Activated CD8-positive, alpha-beta memory T cell treated with anti-CD3 and anti-CD28 coated beads for 4 hours (primary cell): ENCODE measurements at places on chromosomes 1 and 21.

DNA sequence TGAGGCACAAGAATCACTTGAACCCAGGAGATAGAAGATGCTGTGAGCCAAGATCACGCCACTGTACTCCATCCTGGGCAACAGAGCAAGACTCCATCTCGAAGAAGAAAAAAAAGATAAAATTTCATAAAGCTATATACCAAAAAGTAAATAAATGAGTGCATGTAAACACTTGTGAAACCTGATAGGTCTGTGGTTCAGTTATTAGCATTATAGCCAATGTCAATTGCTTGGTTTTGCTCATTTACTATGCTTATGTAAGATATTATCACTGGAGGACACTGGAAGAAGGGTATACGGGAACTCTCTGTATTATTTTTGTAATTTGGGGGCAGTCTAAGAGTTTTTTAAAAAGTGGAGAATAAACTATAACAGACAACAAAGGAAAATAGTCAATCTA, 17.7 kb upstream of the TAL1 start:
- no peak for DNase-seq

DNA sequence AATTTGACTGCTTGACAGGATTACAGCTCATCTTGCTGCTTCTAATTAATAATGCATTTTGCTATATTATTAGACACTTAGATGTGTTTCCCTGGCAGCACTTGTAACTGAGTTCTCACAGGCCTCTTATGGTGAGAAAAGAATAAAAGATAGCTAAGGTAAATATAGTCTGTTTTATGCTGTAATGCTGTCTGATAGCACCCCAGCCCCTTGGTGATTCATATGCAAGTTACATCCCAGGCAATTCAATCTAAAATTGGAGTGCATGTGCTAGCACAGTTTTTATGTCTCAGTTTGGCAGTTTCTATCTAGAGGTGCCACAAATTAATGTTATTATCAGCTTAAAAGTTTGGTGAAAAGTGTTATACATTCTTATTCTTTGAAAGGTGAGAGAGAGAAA, 42.2 kb downstream of the RGS13 start:
- no peak for DNase-seq

DNA sequence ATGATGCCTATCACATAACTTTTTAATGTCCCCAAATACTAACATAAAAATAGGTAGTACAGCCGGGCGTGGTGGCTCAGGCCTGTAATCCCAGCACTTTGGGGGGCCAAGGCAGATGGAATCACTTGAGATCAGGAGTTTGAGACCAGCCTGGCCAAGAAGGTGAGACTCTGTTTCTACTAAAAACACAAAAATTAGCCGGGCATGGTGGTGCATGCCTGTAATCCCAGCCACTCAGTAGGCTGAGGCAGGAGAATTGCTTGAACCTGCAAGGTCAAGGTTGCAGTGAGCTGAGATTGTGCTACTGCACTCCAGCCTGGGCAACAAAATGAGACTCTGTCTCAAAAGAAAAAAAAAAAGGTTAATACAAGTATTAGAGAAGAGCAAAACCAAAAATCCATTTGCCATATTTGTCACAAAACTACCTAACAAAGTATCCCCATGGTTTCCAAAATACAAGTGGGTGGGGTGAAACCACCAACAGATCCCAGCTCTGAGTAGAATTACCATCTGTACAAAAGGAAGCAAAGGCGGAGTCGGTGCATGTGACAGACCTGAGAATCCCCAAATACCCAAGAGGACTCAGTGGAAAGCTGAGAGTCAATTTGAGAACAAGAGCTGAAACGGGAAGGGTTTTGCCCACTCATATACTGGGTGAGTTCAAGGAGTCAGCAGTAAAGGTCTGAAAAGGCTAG, 113.2 kb downstream of the TOMM20 start:
- DNase-seq, result no peak

DNA sequence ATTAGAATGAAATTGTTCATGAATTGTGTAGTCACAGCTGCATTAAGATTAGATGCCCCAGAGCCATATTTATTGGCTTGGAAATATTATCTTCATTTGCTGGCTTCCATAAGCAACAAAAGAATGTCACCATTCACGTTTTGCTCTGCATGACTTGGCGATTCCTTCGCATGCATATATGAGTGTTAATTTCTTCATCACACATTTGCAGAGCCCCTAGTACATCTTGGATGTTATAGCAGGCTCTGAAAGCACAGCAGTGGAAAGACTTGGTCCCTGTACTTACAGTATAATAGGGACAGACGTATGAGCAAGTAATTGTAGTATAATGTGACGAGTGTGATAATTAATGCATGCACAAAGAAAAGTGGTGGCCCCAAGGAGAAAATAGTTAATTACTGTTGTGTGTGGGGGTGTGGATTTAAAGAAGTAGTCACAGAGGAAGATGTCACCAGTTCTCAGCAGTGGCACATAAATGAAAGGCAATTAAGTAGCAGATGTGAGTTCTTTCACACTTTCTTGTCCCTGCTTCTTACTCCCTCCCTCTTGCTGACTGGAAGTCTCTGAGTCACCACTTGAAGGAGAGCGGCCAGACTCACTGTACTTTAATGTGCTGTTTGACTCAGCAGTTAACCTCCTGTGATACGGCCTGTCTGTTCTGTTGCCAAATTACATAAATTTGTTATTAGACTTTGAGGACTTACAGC, 21.0 kb downstream of the S100A10 start:
- no peak for DNase-seq

DNA sequence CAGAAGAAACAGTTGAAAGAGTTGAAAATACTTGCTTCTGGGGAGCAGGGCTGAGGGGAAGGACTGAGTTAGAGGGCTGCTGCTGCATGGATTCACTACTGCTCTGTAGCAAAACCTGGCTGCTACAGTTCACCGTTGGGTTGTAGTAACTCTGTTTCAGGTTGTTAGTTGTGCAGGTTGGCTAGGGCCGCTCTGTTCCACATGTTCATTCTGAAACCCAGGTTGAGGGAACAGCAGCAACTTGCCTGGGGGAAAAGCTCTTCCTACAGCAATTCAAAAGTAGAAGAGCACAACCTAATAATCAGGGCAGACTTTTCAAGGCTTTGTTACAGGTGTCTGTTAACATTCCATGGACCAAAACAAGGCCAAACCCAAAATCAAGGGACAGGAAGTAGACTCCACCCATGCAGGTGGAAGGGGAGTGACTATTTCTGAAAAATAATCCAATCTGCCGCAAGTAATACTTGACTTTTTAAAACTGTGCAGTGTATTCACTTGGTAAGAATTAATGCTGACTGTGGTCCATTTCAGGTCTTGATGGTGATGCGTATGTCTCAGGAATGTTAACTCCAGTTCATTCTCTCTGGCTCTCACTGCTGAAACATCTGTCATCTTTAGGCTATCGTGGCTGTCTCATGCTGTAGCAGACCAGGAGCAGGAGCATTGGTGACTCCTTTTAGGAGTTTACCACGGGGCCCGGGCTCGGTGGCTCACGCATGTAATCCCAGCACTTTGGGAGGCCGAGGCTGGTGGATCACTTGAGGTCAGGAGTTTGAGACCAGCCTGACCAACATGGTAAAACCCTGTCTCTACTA, 5.1 kb upstream of the PARK7 start:
- DNase-seq, result no peak

DNA sequence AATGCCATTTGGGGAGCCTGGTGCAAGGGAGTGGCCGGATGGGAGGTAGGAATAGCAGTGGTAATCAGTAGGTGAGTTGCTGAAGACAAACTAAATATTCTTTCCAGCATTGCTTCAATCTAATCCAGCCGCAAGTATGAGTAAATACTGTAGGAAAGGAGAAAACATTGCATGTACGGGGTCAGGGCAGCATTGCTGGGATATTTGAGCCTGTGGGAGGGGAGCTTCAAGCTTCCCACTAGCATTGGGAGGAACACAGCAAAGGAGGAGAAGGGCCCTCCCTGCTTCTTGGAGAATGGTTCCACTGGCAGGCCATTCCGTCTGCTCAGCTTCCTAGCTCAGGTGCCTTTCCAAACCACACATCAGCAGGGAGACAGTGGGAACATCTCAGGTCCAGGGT, 15.2 kb downstream of the CAPN2 start:
- no peak for DNase-seq

DNA sequence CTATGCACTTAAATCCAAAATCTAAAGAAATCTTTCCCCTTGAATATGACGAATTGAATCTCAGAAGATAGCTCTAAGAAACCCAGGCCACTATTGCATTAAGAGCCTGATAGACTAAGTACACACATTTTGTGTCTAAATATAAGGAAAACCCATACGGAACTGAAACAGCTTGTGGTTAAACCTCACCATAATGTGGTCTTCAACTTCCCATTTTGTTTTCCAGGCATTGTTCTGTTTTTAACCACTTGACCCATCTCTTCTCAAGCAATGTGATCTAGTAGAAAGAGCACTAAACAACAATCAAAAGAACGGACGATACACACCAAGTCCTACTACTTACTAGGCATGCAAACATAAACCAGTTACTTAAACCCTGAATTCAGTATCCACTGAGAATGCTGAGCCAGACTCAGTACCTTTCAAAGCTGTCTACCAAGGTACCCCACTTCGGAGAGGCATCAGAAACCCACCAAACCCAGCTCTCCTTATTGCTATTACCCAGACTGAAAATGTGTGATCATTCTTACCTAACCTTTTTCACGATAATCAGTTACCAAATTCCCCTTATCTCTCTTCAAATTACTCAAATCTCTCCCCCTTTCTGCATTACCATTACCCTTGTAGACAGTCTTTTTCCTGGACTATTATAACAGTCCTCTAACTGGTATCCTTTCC, 12.8 kb downstream of the OTUD7B start:
- no peak for DNase-seq

GRCh38 chr1:84373436-84374141, 24.7 kb upstream of the DNASE2B start:
- DNase-seq, result no peak

DNA sequence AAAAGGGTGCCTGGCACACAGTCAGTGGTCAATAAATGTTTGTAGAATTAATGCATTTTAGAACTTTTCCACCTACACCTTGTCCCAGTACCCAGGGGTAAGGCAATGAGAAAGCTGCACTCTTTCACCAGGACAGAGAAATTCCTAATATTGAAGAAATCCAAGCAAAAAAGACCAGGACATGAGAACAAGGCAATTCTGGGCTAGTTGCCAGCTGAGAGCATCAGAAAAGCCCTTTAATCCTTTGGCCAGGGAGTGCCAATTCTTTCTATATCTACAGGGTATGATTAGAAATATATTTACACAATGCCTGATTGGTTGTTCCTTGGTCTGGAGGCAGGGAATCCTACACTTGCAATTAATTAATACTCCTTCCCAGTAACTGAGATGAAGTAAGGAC, 492.4 kb upstream of the NFIA start:
- DNase-seq, result no peak

DNA sequence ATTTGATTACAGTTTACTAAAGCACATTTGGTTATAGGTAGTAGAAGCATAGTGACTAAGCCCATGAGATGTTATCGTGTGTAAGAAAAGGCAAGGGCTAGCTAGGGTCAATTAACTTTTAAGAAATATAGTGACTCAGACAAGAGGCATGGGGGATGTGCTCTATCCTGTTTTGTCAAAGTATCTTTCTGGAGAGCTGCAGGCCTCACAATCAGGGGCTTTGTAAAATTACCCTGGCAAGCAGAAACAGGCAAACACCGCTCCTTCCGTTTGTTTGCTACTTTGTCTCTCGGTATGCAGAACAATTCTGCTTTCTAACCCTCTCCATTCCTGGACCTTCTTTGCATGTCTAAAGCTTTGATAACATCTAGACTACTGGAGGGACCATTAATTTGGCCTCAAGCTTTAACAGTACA, 26.1 kb upstream of the ZNF697 start:
- DNase-seq, result no peak

DNA sequence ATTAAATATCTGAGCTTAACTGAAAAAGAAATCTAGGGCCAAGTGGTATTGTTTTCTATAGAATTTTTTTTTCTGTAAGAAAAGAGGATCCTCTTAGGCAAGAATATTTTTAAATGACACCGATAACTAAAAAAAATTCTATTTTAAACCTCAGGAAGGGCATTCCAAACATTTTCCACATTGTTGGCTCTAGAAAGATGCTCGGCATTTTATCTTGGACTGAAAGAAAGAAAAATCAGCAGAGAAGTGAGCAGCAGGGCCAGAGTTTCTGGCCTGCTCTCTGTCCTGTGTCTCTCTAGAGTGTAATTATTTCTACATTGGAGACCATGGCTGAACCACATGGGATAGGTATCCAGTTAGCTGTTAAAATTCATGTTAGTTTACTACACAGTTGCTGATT, 192.5 kb upstream of the GREM2 start:
- no peak for DNase-seq

DNA sequence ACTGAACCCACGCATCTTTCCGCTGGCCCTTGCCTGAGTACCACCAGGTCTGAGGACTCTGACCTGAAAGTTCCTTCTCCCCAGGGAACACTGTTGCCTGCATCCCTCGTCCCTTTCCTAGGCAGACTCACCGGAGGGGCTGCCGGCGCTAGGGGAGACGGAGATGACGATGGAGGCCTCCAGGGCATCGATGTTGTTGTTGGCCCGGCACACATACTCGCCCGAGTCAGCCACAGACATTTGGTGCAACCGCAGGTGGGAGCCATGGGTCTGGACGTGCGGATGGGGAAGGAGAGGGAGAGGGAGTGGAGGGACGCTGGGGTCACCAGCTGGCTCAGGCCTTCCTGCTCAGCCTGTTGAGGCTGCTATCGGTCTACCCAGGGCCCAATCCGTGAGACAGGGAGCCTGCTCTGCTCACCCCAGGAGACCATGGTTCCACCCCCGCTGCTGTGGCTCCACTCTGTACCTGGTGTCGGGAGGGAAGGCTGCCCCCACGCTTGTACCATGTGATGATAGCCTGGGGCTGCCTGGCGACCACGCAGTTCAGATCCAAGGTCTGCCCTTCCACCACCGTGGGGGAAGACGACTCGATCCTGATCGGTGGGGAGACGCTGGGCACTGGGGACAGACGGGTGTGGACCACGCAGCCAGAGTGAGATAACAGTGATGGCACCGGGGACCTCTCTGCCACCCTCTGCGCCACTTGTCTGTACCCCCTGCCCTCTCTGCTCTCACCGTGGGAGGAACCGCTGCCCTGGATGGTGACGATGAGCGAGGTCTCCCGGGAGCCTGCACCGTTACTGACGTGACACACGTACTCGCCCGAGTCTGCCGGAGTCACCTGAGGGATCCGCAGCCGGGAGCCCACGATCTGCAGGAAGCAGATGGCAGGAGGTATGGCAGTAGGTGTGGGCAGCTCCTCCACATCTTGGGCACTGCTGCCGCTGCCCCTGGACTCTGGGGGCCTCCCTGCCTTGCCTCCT, 35.4 kb downstream of the LDLRAD2 start:
- no peak for DNase-seq

GRCh38 chr1:207922554-207922953, 11.6 kb upstream of the CD34 start:
- no peak for DNase-seq

DNA sequence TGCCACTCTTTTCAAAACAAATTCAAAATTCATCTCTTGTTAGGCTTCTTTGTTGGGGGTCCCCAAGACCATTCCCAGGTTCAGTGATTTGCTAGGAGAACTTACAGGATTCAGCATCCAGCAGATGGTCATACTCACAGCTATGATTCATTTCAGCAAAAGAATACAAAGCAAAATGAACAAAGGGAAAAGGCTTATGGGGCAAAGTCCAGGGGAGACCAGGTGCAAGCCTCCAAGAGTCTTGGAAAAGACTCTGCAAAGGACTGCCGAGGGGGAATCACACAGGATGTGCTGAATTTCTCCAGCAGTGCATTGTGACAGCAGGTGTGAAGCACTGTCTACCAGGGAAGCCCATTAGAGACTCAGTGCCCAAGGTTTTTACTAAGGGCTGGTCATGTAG, 7.3 kb downstream of the TRAF5 start:
- no peak for DNase-seq

- no peak for DNase-seq
Measured at GRCh38 chr21:26801498-26801897, 43.7 kb downstream of the ADAMTS1 start.
